ENCODE measurements at places on chromosomes 16 and 17. TPM values are rescaled to one million over a fixed set of nuclear protein-coding genes. Genes with fewer than 3 reads are reported as not detected.

The CUEDC1 gene
- total RNA-seq, result 0.90 TPM

The AIPL1 gene
- not detected for total RNA-seq

The OTOP3 gene
- total RNA-seq, result not detected

The TLCD2 gene
- 0.81 TPM for total RNA-seq

The NOS2 gene
- total RNA-seq, result 0.11 TPM

The MMP25 gene
- total RNA-seq, result 3.0 TPM

The MYH13 gene
- total RNA-seq, result not detected

The KRTAP17-1 gene
- total RNA-seq, result not detected

Measured in CD4-positive, alpha-beta memory T cell (primary cell).